ENCODE measurements at places on chromosomes 6 and 20.

- DNase-seq, result no peak
Observed at GRCh38 chr20:24257171-24257570, 212.3 kb upstream of the SYNDIG1 start.

DNA sequence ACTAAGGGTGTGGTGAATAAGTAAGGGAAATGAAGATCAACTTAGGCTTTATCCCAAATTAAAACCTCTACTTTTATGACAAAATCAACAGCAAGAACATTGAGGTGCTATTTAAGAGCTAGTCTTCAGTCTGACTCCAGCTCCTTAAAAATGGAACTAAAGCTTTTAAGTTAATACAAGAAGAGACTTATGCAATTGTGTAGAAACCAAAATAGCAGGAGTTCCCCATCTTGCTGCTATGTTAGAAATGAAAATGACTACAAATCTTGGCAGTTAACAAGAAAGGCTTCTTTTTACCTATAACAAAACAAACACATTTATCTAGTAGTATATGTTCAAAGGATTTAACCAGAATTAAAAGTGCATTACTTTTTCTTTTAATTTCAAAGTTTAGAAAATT, 25.7 kb downstream of the HMGN3 start:
- no peak for DNase-seq

DNA sequence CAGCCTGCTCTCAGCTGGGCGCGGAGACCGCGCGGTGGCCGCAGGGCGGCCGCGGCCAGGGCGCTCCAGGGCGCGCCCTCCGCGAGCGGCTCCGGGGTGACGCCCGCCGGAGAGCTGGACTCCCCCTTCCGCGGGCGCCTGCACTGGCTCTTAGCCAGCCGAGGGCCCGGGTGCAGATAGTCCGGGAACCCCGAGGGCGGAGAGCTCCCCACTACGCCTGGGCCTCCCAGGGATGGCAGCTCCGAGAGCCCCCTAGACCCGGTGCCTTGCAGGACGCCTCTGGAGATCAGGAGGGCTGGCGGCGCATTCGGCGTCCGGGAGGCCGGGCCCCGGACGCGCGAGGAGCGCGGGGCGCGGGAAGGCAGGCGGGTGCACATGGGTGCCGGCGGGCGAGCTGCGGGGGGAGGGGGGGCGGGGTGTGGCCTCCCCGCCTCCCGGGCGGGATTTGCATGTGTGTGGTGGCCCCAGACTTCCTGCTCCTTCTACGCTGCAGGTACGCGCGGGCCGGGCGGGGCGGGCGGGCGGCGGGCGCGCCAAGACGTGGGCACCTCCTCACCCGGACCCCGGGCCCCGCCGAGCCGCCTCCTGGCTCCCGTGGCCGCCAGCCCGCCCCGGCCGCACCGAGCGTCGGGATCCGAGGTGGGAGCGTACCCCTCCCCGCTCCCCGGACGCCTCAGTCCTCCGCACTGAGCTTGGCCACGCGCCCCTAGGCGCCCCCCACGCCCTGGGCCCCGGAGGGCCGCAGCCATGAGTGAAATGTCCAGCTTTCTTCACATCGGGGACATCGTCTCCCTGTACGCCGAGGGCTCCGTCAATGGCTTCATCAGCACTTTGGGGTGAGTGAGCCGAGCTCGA, at the start of gene ITPR3:
TSS of gene ITPR3 (plus strand) at position 467 of the 855 bp plus-strand sequence. CDS start at position 748, 281 bp downstream.
- DNase-seq, result no peak

- no peak for DNase-seq
Observed at GRCh38 chr6:21166754-21167153, 426.8 kb upstream of the SOX4 start.

- no peak for DNase-seq
Observed at GRCh38 chr6:12602951-12603672, 113.5 kb upstream of the PHACTR1 start.

GRCh38 chr20:62531046-62531838, 55.4 kb upstream of the GATA5 start:
- no peak for DNase-seq

DNA sequence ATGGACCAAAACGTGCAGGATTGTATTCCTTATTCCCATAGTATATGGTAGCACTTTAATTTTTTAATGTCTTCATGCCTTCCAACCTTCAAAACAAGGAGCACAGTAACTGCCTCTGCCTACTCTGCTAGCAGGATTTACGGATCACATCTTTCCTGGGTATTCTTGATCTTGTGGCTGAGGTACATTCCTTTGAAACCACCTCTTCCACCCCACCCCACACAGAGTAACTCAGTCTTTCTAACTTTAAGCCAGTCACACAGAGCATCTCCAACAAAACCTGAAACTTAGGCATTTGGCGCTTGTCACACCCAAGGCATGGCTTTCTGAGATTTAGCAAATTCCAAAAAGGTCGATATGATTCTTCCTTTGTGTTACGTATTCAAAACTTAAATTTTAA, 2.3 kb upstream of the ID4 start:
- no peak for DNase-seq

GRCh38 chr6:8041913-8042583, 22.1 kb downstream of the BLOC1S5 start:
- DNase-seq, result no peak
